ENCODE measurements at places on chromosomes 6 and 20. TPM values are rescaled to one million over a fixed set of nuclear protein-coding genes. Genes with fewer than 3 reads are reported as not detected.
A peak's percentile ranks its signal among the peaks of the same experiment; 100 is the strongest.

DNA sequence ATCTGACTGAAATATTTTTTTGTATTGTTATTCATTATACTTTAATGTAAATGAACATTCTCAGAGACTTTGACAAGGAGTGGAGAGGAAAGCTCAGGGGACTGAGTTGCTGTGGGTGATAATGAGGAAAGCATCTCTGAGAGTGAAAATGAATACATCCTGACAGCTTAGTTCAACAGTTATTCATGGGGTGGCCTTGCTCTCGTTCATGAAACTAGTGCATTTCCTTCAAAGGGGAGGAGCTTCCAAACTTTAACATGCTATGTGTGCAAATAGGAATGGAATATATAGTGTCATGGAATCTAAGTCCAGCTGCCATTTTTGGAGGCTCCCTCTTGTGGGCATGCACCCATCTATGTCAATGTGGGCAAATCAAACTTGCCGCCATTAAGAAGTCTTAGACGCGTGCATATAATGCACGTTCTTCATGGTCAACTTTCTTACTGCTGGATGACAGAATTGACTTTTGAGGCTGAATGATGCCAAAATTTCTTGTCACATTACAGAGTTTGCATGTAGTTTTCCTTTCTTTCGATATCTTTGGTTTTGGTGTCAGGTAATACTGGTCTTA, 124.3 kb upstream of the TMEM170B start:
- no peak for DNase-seq
- no peaks in the 10 kb centered on the region for H3K36me3 ChIP-seq
- H3K27ac ChIP-seq = no peak overlapping the region
- no peaks in the 10 kb centered on the region for H3K4me1 ChIP-seq

- H3K27me3 ChIP-seq = no peaks in the 10 kb centered on the region
- H3K4me1 ChIP-seq = no peaks in the 10 kb centered on the region
- no peaks in the 10 kb centered on the region for H3K36me3 ChIP-seq
- no peak overlapping the region for H3K27ac ChIP-seq
- DNase-seq = no peak
These were observed 47.0 kb downstream of the ARHGAP18 start for GRCh38 chr6:129662980-129663431.

- DNase-seq = no peak
- no peak overlapping the region for H3K4me3 ChIP-seq
- H3K27ac ChIP-seq = no peak overlapping the region
- H3K27me3 ChIP-seq = peaks cover 8% of the 10 kb centered on the region
These were observed 36.8 kb downstream of the NCR2 start for GRCh38 chr6:41371992-41372831.

The HCK gene
- 1.3 TPM for total RNA-seq

DNA sequence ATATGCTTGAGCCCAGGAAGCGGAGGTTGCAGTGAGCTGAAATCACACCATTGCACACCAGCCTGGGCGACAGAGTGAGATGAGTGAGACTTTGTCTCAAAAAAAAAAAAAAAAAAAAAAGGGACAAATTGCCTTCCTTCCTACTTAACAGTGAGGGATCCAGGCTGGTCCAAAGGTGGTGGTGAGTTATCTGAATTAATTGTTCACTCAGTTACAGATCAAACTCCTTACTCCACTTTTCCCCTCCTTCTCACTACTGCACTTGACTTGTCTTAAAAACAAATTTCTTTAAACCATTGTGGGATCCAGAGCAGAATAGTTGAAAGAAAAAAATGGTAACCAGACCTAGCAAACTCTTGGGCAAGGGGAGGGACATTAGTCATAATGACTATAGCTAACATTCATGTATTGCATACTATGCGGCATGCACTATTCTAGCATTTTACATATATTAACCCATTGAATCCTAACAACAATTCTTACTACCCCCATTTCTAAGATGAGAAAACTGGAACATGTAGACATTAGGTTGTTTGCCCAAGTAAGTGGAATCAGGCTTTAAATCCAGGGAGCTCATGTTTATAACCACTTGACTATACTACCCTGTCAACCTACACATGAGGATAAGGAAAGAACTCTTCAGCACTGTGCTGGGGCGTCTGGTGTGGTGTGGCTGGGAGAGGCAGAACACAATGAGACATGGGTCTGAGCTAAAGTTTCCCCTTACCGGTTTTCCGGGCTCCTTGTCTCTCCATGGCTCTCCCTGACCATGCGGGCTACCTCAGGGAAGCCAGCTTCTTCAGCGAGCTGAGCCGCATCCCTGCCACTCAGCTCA, 1.5 kb downstream of the GPANK1 start:
- DNase-seq = no peak
- H3K27me3 ChIP-seq = no peaks in the 10 kb centered on the region
- H3K27ac ChIP-seq = peak overlapping the region; percentile 97
- H3K36me3 ChIP-seq = no peaks in the 10 kb centered on the region
- H3K4me3 ChIP-seq = peak overlapping the region; percentile 93

- no peak overlapping the region for H3K4me3 ChIP-seq
- DNase-seq = no peak
- H3K27me3 ChIP-seq = no peaks in the 10 kb centered on the region
- no peak overlapping the region for H3K27ac ChIP-seq
These were observed 116.4 kb downstream of the COL9A1 start for GRCh38 chr6:70186461-70186860.

GRCh38 chr6:11762794-11763459, 15.7 kb downstream of the ADTRP start:
- no peak overlapping the region for H3K27ac ChIP-seq
- H3K27me3 ChIP-seq = no peaks in the 10 kb centered on the region
- no peak overlapping the region for H3K4me3 ChIP-seq
- DNase-seq = no peak
- H3K36me3 ChIP-seq = no peaks in the 10 kb centered on the region

DNA sequence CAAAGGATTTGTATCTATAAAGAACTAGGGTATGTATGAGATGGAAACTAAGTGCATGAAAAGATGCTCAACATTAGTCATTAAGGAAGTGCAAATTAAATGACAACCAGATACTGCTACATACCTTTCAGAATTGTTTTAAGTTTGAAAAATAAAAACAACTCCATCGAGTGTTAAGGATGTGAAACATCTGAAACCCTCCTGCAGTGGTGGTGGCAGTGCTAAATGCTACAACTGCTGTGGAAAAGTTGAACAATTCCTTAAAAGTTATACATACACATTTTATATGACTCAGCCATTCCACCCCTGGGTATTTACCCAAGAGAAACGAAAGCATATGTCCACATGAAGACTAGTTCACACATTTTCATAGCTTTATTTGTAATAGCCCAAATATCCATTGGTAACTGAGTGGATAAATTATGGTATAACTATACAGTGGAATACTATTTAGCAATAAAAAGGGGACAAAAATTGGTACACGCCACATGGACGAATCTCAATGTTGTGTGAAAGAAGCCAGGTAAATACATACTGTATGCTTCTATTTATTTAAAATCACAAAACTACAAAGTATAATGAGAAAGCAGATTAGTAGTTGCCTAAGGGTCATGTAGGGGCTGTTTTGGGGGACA, 10.6 kb downstream of the ARMH2 start:
- H3K36me3 ChIP-seq = no peaks in the 10 kb centered on the region
- no peak overlapping the region for H3K27ac ChIP-seq
- no peak overlapping the region for H3K4me3 ChIP-seq
- DNase-seq = no peak
- no peaks in the 10 kb centered on the region for H3K27me3 ChIP-seq

The ABHD12 gene
- total RNA-seq = 47.6 TPM

- H3K4me3 ChIP-seq = no peak overlapping the region
- no peaks in the 10 kb centered on the region for H3K27me3 ChIP-seq
- no peak overlapping the region for H3K27ac ChIP-seq
- no peak for DNase-seq
These were observed 155.0 kb downstream of the GJA10 start for GRCh38 chr6:90049295-90049694.

The CST2 gene
- not detected for total RNA-seq

DNA sequence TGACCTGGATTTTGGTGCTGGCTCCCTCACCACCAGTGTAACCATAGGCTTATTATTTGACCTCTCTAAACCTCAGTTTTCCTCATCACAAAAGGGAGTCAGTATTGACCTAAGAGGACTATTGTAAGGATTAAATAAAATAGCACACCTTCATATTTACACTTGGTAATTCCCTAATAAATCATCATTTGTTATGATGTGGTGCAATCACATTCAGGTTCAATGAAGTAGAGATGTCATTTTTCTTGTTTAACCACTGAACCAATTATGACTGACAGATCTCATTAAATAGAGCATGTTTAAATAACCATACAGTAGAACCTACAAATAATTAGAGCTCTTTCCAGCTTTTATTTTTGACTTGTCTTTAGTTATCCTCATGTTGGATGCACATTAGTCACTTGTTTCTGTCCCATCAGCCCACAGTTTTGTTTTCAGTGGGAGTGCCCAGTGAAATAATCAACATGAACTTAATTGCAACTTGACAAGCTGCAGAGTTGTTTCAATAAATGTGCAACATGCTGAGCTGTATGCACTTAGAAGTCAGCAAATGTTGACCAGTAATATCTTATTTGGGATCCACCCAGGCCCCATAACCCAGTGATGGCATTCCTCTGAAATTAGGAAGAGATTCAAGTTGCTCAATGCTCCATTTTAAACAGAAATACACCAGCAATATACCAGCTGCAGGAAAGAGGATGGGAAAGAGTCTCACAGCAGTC, 451.7 kb upstream of the MARCKS start:
- DNase-seq = no peak
- H3K27me3 ChIP-seq = no peaks in the 10 kb centered on the region
- no peaks in the 10 kb centered on the region for H3K36me3 ChIP-seq

DNA sequence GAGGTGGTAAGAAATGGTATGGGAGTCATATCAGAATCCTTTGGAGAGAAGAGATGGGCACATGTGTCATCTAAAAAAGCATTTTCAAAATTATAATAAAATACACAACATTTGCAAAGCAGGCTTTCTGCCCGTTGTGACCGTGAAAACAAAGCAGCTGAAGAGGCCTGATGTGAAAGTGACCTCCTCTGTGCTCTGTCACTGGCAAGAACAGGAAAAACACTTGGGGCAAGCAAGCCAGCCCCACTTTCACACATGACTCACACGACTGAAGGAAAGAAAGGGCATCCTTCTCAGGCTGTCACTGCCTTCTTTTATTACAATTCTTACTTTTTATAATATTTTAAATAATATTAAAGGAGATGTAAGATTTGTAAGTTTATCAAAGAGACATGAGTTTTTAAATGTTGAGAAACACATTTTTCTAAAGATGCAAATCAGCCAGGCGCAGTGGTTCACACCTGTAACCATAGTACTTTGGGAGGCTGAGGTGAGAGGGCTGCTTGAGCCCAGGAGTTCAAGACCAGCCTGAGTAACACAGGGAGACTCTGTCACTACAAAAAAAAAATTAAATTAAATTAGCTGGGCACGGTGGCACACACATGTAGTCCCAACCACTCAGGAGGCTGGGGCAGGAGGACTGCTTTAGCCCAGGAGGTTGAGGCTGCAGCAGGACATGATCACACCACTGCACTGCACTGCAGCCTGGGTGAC, 143.7 kb downstream of the BTBD9 start:
- H3K27ac ChIP-seq = no peak overlapping the region
- no peak overlapping the region for H3K4me3 ChIP-seq
- no peaks in the 10 kb centered on the region for H3K4me1 ChIP-seq
- H3K36me3 ChIP-seq = no peaks in the 10 kb centered on the region

- no peaks in the 10 kb centered on the region for H3K36me3 ChIP-seq
- H3K4me1 ChIP-seq = no peaks in the 10 kb centered on the region
- DNase-seq = no peak
- peaks cover 10% of the 10 kb centered on the region for H3K27me3 ChIP-seq
- H3K4me3 ChIP-seq = peak overlapping the region; percentile 45
- H3K27ac ChIP-seq = no peak overlapping the region
These were observed 17.4 kb upstream of the PRDM13 start for GRCh38 chr6:99589290-99589672.

GRCh38 chr6:105345506-105345905, 57.4 kb downstream of the PREP start:
- H3K36me3 ChIP-seq = no peaks in the 10 kb centered on the region
- DNase-seq = no peak
- no peaks in the 10 kb centered on the region for H3K27me3 ChIP-seq
- H3K27ac ChIP-seq = no peak overlapping the region

The BPIFB4 gene
- not detected for total RNA-seq

DNA sequence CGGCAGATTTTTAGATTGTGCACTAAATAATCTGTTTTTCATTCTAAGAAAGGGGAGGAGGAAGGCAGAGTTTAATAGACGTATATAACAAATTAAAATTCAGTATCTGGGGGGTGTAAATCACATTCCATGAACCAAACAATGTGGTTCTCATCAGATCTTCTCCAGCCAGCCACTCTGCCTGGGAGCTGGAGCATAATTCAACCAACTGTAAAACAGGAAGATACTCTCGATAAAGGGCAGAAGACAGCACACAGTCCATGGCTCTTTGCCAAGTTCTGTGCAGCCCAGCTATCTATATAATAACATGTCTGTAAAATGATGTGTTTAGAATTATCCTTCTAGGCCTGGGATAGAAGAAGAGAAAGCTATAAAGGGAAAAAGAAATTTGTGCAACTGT, 289.9 kb upstream of the ZFP64 start:
- H3K4me3 ChIP-seq = no peak overlapping the region
- H3K4me1 ChIP-seq = no peaks in the 10 kb centered on the region
- H3K27ac ChIP-seq = no peak overlapping the region
- no peaks in the 10 kb centered on the region for H3K36me3 ChIP-seq
- no peaks in the 10 kb centered on the region for H3K27me3 ChIP-seq
- DNase-seq = no peak
